Mammary microvascular endothelial cell (primary cell): ENCODE measurements at places on chromosomes 5 and 9. TPM values are rescaled to one million over a fixed set of nuclear protein-coding genes. Genes with fewer than 3 reads are reported as not detected.

Gene FOXD4L3
- not detected in 2 replicates for total RNA-seq

Gene PCDHB12
- total RNA-seq = 0.05 and 0.13 TPM in 2 replicates

Gene ANKRD18A
- total RNA-seq = not detected in 2 replicates

Gene B4GALT7
- 36.5 and 36.7 TPM in 2 replicates for total RNA-seq

Gene MLANA
- not detected in 2 replicates for total RNA-seq

Gene SYNPO
- total RNA-seq = 40.3 and 41.0 TPM in 2 replicates

Gene FCN2
- total RNA-seq = not detected in 2 replicates

Gene CDKN2B
- 21.0 and 34.4 TPM in 2 replicates for total RNA-seq

Gene HRCT1
- total RNA-seq = 0.69 and 2.0 TPM in 2 replicates

Gene AFAP1L1
- 69.0 and 72.3 TPM in 2 replicates for total RNA-seq

Gene GBGT1
- 6.0 and 6.4 TPM in 2 replicates for total RNA-seq

Gene ROR2
- total RNA-seq = 0.15 TPM in 1 of 2 replicates, not detected in the other

Gene TENT4A
- total RNA-seq = 15.7 and 16.5 TPM in 2 replicates

Gene IL6ST
- total RNA-seq = 265 and 296 TPM in 2 replicates

Gene PKD2L2
- not detected in 2 replicates for total RNA-seq

Gene LRRC14B
- total RNA-seq = not detected in 2 replicates

Gene CYSRT1
- 0.20 and 0.25 TPM in 2 replicates for total RNA-seq

Gene MAP1B
- total RNA-seq = 107 and 120 TPM in 2 replicates

Gene MRPS27
- total RNA-seq = 61.8 and 65.6 TPM in 2 replicates

Gene PNPLA7
- total RNA-seq = 0.34 and 0.53 TPM in 2 replicates

Gene IFNA8
- total RNA-seq = not detected in 2 replicates

Gene SIT1
- not detected in 2 replicates for total RNA-seq
